ENCODE measurements at places on chromosomes 6 and 20. TPM values are rescaled to one million over a fixed set of nuclear protein-coding genes. Genes with fewer than 3 reads are reported as not detected.

Gene ZNF391
- not detected for total RNA-seq

Gene C2
- 4.1 TPM for total RNA-seq

GRCh38 chr6:138931660-138932059, 56.4 kb downstream of the REPS1 start:
- no peak for DNase-seq

GRCh38 chr6:72530750-72531149, 91.1 kb upstream of the KCNQ5 start:
- DNase-seq = no peak

GRCh38 chr6:4327841-4328240, 192.5 kb upstream of the ECI2 start:
- no peak for DNase-seq

GRCh38 chr20:50713657-50714101, 17.7 kb upstream of the PARD6B start:
- peak; percentile 67 for DNase-seq

- no peak for DNase-seq
These were observed 918 bp upstream of the TRIM38 start for GRCh38 chr6:25961619-25962148.

Gene PPP1R10
- total RNA-seq = 53.3 TPM

GRCh38 chr6:156280065-156280464, 497.1 kb upstream of the ARID1B start:
- no peak for DNase-seq

DNA sequence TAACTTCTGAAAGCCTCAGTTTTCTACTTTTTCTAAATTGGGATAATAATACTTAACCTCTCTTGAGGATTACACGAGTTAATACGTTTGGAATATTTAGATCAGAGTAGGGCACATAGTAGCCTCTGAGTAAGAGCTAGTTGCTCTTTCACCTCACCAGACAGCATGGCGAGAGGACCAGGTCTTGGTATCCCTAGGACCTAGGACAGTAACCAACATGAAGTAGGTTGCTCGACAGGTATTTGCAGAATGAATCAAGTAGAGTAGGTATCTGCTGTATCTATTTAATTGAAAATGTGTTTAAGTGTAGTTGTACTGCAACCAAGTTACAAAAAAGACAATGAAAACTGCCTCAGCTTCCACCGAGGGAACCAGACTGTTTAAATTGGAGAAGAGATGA, 1.4 kb downstream of the CDC5L start:
- DNase-seq = no peak

Gene MOXD1
- total RNA-seq = 47.6 TPM

Gene TEAD3
- total RNA-seq = 16.8 TPM

Gene CST7
- total RNA-seq = 0.97 TPM

GRCh38 chr6:72922401-72922800, 300.5 kb downstream of the KCNQ5 start:
- DNase-seq = no peak

DNA sequence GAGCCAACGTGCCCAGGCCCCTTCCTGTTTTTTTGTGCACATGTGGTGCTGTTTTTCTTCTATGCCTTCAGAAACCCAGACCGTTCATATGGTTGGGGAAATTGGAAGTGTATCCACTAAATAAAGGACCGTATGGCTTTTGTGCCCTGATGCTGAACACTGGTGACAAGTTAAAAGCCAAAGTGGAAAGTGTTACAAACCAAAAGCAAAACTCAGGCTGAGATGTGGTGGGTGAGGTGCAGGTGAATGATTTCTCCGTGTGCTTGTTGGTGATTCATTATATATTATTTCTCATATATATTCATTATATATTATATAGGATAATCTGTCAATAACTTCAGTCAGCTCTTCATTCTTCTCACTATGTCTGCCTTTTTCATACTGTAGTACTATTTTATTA, 148.6 kb downstream of the SOBP start:
- DNase-seq = no peak

GRCh38 chr20:1341561-1342265, 12.8 kb upstream of the SDCBP2 start:
- DNase-seq = no peak

DNA sequence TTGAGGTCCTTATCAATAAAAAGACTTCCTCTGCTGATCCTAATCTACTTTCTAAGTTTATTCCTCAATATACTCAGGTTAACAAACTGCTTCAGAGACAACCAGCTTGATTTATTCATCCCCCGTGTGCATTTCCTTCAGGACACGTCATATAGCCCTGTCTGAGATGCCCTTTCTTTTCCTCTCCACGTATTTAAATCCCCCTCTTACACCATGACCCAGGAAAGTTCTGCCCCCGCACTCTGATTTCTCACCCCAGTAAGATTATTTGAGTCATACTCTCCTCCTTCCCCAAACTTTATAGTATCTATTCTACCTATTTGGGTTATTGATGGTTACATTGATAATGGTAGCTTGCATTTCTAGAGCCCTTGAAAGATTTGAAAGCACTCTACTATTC, 9.8 kb upstream of the CGA start:
- DNase-seq = no peak

DNA sequence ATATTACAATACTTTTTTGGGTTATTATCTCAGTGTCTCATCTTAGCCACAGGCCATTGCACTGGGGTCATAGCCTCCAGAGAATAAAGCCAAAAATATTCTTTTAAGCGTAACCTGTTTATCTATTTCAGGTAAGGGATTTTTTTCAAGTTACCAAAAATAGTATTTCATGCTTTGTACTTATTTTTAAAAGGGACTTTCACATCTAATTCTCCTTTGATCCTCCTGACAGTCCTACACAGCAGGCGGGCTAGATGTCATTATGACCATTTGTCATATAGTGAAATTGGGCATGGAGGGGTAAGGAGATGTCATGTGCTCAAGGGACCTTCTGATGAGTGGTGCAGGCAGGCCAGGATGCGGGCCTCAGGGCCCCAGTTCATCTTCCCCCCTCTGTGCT, 68.9 kb downstream of the TBC1D7 start:
- no peak for DNase-seq

Gene SLC4A11
- total RNA-seq = 0.76 TPM

Gene ENPP5
- 0.73 TPM for total RNA-seq

GRCh38 chr6:50380406-50381098, 330.8 kb upstream of the DEFB112 start:
- no peak for DNase-seq

Gene LHFPL5
- total RNA-seq = not detected

Gene MOG
- not detected for total RNA-seq

Gene INSM1
- total RNA-seq = not detected

DNA sequence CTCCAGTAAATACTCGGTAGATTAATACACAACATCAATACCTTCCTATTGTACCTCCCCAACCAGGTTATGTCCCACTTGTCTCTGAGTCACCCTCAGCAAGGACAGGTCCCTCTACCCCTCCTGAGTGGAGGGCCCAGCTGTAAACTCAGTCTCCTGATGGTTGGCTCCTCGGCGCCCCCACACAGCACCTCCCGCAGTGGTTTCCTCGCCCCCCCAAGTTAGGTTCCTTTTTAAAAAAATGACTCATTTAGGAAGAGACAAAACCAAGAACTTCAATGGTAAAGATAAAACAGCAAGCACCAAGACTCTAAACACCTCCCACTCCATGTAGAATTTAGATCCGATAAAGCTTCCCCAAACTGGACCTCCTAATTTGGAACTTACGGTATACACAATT, 83.5 kb downstream of the TRERF1 start:
- DNase-seq = no peak

Gene CST4
- total RNA-seq = not detected

Gene PGBD1
- total RNA-seq = 8.5 TPM

DNA sequence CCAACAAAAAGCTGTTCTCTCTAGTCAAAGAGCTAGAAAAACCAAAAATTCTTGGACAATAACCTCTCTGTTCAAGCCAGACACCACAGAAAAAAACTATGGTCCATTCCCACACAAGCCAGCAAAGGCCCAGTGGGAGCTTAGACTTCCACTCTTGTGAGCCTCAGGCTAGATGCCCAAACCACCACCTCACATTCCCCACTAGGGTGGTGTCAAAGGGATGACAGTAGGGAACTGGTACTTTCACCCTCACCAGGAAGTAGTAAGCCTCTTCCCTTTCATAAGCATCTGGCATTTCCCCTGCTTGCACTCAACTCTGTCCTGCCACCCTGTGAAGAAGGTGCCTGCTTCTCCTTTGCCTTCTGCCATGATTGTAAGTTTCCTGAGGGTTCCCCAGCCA, 58.4 kb upstream of the RNF217 start:
- DNase-seq = no peak

DNA sequence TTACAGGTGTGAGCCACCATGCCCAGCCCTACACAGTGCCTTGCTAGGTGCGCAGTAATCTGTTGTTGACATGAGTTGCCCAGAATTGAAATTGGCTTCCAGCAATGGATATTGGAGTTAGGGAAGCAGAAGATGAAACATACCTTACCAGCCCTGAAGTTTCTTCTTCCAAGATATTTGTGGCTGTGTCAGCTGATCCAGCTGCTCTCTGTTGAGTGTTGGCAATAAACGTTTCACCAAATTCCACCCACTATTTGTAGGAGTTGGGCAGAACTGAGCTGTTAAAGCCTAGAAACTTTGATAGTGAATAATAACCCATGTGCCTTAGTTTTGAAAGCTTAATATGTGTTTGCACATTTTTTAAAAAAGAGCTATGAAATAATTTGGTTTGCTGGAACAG, 218.2 kb upstream of the SNX9 start:
- DNase-seq = no peak

DNA sequence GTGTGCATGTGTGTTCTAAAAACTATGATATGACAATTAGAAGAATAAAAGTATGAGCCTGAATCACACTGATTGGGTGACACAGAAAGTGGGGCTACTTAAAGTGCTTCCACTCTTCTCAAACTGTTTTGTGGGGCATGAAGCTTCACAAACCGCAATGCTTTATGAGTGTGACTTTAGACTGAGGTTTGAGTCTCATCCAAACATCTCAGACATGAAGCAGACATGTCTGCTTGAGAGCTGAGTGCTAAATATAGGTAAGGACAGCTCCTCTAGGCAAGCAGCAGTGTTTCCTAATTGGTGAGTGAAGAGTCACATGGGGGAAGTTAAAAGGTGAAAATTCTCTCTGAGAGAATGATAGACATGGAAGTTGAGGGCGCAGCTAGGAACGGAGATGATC, 726.9 kb upstream of the CITED2 start:
- no peak for DNase-seq

GRCh38 chr6:109073344-109074132, 21.1 kb downstream of the SESN1 start:
- peak; percentile 24 for DNase-seq

Gene FHL5
- total RNA-seq = 86.7 TPM

Gene HRH3
- total RNA-seq = not detected

Gene NDUFAF5
- total RNA-seq = 30.6 TPM

- no peak for DNase-seq
These were observed 16.9 kb downstream of the GFOD1 start for GRCh38 chr6:13470238-13471140.

Gene BEND3
- total RNA-seq = 1.5 TPM

DNA sequence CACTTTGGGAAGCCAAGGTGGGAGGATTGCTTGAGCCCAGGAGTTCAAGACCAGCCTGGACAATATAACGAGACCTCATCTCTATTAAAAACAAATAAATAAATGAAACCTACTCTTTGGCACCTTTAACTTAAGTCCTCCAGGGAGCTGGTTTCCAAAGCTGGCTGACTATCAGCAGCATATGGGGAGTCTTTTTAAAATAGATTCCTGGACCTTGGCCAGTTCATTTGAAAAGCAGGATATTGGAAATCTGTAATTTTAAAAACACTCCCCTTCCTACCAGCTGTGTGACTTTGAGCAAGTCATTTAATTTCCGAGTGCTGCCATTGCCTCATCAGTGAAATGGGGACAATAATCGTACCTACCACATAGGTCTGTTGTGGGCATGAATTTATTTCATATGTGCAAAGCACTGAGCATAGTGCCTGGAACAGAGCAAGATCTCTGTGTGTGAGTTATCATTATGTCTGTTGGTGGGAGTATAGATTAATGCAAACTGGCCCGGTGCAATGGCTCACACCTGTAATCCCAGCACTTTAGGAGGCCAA, 40.9 kb upstream of the PTPN1 start:
- no peak for DNase-seq

GRCh38 chr6:121680058-121680457, 244.6 kb downstream of the GJA1 start:
- no peak for DNase-seq

Gene RSPH4A
- 15.9 TPM for total RNA-seq

DNA sequence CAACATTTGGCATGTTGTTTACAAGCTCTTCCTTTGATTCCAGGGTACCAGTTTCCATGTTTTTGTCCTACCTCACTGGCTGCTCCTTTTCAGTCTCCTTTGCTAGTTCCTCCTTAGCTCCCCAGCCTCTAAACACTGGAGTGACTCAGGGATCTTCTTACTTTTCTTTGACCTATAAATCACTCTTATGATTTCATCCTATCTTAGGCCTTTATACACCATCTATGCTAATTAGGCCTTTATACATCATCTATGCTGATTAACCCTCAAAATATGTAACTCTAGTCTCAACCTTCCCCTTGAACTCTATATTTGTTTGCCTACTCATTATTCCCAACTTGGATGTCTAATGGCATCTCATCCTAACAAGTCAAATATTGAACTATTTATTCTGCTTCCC, 9.5 kb downstream of the TMEM30A start:
- no peak for DNase-seq

GRCh38 chr6:8084586-8084985, 17.8 kb downstream of the EEF1E1 start:
- DNase-seq = no peak

- no peak for DNase-seq
These were observed 63.4 kb downstream of the SYNE1 start for GRCh38 chr6:152573762-152574161.

- DNase-seq = no peak
These were observed 655.7 kb upstream of the MAP3K7 start for GRCh38 chr6:91242614-91242949.

DNA sequence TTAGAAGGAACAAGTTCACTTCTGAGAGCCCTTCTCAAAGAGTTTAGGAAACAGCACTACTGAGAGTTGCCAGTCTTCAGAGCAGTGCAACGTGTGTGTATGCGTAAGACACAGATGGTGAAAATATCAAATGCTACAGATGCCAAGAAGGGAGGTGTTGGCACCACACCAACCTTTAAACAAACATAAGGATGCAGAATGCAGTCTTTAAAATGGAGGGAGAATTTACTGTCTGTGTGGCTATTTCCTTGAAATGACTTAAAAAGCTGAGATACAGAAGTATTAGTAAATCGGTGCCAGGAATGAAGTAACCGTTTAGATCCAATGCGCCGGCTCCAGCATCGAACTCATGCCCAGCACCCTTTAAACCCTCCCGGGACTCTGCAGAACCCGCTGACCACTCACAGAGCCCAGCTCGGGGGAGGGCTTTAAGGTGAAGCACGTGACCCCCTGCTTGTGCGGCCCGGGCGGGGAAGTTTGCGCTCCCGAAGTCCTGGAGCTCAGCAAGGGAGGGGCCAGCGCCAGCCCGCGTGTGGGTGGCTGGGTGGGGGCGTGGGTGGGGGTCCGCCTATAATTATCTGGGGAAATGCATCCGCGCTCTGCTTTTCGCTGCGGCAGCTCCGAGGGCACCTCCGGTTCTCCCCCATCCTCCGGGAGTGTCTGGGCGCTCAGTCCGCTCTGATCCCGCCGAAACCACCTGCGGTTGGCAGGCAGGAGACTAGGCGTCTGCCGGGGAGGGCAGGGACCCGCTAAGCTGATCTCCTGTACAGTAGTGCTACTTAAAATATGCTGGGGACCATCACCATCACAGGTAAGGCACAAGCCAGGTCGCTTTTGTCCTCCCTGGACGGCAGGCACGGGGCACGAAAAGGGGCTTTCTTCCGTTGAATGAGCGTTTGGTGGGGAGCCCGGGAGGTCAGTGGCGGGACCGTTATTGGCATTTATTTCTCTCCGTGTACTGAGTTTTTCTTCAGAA, 66.0 kb downstream of the ZBTB2 start:
- peak; percentile 70 for DNase-seq

GRCh38 chr20:49573900-49574416, 6.0 kb upstream of the PTGIS start:
- DNase-seq = peak; percentile 30
